Epithelial cell of umbilical artery (primary cell): ENCODE measurements at places on chromosomes 2 and 18. TPM values are rescaled to one million over a fixed set of nuclear protein-coding genes. Genes with fewer than 3 reads are reported as not detected.

The EMILIN1 gene
- 1.9 and 6.1 TPM in 2 replicates for total RNA-seq

The TMSB10 gene
- 10,619 and 10,627 TPM in 2 replicates for total RNA-seq

The CDCA7 gene
- total RNA-seq: 12.0 and 15.7 TPM in 2 replicates

The EPAS1 gene
- 93.8 and 96.1 TPM in 2 replicates for total RNA-seq

The MAPK4 gene
- not detected in 2 replicates for total RNA-seq

The FBXO41 gene
- total RNA-seq: 0.46 and 1.3 TPM in 2 replicates

The MAP3K19 gene
- not detected in 2 replicates for total RNA-seq
